ENCODE measurements at places on chromosomes 13 and 19.

GRCh38 chr13:110838867-110839538 is 75.9 kb downstream of the ANKRD10 start:
- no peak for DNase-seq

DNA sequence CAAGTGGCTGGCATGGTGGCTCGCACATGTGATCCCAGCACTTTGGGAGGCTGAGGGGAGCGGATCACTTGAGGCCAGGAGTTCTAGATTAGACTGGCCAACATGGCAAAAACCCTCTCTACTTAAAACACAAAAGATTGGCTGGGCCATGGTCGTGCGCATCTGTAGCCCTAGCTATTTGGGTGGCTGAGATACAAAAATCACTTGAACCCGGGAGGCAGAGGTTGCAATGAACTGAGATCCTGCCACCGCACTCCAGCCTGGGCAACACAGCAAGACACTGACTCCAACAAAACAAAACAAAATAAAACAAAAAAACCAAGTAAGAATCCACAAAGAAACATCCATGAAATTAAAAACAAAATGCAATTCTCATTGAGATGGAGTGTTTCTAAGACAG is 630.6 kb downstream of the UQCRFS1 start:
- DNase-seq = no peak

- peak; percentile 36 for DNase-seq
Observed at GRCh38 chr13:20702915-20703779, at the start of gene IL17D. Gene IL17D (plus strand): TSS chr13:20703699. CDS start chr13:20704002, 303 bp downstream.

DNA sequence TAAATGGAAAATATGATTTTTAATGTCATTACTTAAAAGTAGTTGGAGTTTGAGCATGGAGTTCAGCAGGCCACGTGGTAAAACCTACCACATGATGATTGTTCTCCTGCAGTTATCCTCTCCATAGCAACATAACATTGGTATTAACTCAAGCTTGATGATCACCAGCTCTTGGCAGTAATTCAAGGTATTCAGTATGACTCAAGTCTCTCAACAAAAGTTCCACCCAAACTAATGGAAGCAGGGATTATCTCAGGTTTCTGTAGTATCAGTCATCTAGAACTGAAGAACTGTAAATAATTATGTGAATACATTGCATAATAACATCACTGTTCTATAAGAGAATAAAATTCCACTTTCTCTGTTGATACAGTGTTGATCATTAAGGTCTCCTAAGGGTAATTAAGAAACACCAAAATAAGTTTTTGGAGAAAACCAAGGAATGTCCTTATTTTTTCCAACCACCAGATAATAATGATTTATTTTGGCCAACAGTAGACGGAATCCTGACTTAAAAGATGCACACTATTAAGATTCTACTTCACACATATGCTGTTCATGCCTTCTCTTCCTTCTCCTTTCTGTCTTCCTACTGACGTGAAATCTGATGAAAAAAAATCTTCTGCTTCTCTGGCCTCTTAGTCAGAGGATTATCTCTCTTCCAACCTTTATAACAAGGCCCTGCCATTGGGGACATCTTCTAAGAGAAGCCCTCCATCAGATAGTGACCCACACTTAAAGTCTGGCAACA is 1092.3 kb downstream of the EFNB2 start:
- DNase-seq = no peak

DNA sequence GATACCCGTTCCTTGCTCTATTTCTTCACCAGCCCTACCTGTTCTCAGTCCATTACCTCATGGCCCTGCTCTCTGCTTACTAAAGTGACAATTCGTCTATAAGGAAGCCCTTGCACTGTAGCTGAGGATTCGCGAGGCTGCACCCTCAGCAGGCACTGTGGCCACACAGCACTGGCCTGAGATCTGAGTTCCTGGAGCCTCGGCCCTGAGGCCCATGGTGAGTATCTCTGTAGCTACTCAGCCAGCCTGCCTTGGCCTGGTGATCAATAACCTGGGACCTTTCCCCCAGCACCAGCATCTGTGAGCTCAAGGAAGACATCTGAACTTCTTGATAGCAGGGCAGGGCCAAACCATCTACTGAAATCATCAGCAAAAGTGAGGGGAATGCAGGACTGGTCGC is 90.7 kb downstream of the RGCC start:
- no peak for DNase-seq

- no peak for DNase-seq
Observed at GRCh38 chr13:22662771-22663170, 518.0 kb upstream of the SGCG start.

Measured in CD4-positive, alpha-beta T cell treated with Interleukin-4 for 1 hour (primary cell).